AML-193 (cell line): ENCODE measurements at places on chromosomes 1 and 21.

- DNase-seq: no peak
Observed at GRCh38 chr1:212162635-212163034, 122.6 kb upstream of the PPP2R5A start.

DNA sequence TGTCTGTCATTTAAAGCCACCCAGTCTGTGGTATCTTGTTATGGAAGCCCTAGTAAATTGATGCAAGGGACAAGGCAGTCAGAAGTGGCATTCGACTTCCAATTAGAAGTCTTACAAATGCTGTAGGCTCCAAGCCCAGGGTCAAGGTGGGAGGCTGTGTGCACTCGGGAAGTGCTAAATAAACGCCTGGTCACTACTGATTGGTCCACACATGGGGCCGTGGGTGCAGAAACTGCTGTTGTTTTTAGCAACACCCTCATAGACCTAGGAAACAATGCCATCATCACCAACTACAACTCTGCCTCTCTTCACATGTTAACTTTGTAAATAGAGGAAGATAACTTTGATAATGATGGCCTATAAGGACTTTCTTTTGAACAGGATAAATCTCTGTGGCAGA, 20.2 kb upstream of the ZBTB21 start:
- no peak for DNase-seq

- DNase-seq: no peak
Observed at GRCh38 chr1:95321531-95321930, 87.5 kb downstream of the RWDD3 start.

GRCh38 chr1:174815036-174815435, 184.7 kb upstream of the CACYBP start:
- no peak for DNase-seq

GRCh38 chr1:201309416-201309815, 26.1 kb downstream of the PKP1 start:
- no peak for DNase-seq

- no peak for DNase-seq
Observed at GRCh38 chr1:234111458-234112142, 207.1 kb downstream of the SLC35F3 start.

DNA sequence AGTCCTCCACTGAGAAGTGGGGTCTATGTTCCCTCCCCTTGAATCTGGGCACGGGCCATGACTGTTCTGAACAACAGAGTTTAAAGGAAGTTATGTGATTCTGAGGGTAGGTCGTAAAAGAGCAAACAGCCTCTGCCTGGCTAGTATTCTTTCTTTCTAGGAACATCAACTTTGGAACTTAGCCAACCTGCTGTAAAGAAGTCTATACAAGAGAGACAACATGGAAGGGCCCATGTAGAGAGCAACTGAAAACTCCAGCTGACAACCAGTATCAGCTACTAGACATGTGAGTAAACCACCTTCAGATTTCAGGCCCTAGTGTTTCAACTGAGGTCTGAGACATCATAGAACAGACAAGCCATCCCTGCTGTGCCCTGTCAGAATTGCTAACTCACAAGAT, 7.5 kb downstream of the SELENOF start:
- DNase-seq: no peak

DNA sequence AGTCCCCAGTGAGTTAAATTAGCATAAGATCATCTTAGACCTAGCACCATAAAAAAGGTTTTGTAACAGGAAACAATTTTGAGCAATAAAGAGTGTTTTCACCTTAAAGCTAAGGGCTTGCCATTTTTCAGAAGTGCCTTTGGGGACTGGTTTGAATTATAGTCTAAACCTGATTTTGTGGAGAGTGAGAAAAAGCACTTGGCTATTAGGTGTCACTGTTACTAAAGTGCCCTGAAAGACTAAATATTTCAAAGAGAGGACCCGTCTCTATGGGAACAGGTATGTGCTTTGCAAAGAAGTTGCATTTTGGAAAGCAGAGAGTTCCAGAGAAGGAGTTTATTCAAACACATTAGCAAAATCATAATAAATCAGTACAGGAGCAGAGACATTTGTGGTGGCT, 9.1 kb downstream of the NTNG1 start:
- DNase-seq: no peak

- no peak for DNase-seq
Observed at GRCh38 chr21:32437729-32438128, 25.2 kb downstream of the EVA1C start.

DNA sequence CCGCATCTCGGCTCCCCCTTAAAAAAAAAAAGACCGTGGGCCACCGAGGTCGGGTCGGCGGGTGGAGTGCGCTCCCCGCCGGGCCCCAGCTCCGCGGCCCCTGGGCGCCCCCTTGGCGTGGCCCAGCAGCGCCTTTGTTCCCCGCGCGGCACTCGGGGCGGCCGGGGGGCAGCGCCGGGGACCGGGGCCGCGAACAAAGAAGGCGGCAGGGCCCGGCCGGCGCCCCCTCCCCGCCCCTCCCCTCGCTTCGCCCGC, 571 bp downstream of the MARCKSL1 start:
- DNase-seq: no peak

GRCh38 chr1:89462250-89462649, 62.4 kb upstream of the LRRC8B start:
- DNase-seq: no peak

GRCh38 chr21:31987696-31988095, 114.9 kb downstream of the HUNK start:
- no peak for DNase-seq

DNA sequence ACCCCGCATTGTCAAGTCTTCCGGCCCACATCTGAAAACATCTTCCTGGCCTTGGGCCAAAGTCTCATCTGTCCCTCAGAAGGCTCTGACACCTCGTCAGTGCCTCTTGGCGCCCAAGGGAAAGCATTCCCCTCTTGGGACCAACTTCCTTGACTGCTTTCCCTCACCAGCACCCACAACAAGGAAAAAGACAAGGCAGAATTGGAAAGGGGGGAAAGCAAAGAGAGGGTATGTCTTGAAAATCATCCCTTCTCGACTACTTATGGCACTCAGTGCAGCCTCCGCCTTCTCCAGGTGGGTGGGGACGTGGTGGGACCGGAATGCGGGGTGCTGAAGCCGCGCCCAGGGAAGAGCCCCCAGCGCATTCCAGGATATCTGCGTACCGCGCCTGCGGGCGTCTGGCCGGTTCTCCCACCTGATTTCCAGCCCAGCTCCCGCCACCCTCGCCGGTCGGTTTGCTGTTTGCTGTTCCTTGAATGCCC, 554 bp upstream of the SLC39A1 start:
- DNase-seq: no peak

DNA sequence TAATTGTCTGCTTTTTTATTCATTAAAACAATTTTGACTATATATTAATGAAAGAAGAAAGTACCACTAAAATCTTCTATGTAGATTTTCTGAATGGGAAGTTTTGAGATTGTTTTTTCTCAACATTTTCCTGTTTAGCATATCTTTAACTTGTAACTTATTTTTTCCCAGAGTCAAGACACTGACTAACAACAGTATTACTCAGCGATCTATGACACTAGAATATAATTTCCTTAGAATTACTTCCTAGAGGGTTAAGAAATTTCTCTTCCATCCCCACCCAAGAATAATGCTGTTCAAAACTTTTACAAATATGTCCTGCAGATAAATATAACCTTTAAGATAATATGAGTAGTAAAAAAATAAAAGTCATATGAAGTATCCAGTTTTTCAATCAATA, 218.2 kb upstream of the NR5A2 start:
- DNase-seq: no peak
